ENCODE measurements at places on chromosomes 2 and 18.

DNA sequence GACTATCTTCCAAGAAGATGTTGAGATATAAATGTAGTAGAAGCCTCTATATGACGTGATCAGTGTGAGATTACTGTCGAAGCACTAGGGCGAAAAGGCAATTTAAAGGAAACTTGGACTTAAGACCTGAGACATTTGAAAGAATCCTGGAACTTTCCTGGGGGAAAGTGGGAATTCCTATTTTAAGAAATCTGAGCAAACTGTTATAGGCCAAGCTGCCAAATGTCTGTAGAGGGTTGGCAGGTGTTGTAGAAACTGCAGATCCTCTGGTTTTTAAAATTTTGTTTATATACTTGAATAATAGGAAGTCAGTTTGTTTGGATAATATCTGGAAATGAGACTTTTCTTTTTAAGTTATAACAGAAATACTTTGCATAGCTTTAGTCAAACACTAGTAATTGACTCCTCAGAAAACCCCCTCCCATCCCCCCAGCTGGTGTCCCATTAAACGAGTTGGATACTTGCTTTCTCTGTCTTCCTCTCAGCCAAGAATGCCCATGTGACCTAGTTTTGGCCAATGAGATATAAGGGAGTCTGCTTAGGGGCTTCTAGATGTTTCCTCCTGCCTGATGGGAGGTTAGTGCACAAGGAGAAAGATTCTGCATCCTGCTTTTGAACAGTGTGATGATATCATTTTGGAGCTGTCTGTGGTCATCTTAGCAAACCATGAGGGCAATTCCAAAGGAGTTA lies 61.2 kb downstream of the MOGAT1 start:
- no peak for DNase-seq

DNA sequence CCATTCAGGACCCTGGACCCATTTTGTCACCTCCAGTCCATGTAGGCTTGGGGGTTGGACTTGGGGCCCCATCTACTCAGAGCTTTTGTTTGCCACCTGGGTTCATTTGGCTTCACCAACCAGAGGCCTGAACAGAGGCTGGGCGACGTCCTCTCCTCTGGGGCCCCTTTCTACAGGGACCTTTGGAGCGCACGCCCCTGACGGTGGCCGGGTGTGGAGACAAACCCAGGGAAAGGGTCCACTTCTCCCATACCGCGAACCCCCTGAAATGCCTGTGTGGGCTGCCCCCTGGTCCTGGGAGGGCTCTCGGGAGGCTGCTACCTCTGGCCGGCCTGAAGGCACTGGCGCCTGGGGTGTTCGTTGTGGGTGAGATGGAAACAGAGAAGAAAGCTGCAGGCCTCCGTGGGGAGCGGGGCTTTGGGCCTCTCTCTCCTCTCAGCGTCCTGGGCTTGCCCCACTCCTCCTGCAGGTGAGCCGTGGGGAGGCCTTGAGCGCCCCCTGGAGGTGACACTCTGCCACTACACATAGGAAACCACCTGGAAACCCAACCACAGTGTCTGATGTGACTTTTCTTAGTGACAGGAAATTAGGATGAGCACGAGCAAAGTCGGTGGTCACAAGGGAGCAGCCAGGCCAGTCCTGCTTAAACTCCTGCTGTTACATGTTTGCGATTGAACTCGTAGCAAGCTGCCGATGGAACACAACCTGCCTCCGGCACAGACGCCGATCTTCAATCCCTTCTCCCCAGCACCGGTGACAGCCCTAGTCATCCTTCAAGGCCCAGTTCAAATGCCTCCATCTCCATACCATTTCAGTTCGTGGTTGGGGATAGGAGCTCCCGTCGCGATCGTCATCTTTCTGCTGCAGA lies 12.0 kb upstream of the NTSR2 start:
- peak; percentile 68 for DNase-seq

GRCh38 chr2:14363137-14363536 lies 269.4 kb upstream of the LRATD1 start:
- no peak for DNase-seq

DNA sequence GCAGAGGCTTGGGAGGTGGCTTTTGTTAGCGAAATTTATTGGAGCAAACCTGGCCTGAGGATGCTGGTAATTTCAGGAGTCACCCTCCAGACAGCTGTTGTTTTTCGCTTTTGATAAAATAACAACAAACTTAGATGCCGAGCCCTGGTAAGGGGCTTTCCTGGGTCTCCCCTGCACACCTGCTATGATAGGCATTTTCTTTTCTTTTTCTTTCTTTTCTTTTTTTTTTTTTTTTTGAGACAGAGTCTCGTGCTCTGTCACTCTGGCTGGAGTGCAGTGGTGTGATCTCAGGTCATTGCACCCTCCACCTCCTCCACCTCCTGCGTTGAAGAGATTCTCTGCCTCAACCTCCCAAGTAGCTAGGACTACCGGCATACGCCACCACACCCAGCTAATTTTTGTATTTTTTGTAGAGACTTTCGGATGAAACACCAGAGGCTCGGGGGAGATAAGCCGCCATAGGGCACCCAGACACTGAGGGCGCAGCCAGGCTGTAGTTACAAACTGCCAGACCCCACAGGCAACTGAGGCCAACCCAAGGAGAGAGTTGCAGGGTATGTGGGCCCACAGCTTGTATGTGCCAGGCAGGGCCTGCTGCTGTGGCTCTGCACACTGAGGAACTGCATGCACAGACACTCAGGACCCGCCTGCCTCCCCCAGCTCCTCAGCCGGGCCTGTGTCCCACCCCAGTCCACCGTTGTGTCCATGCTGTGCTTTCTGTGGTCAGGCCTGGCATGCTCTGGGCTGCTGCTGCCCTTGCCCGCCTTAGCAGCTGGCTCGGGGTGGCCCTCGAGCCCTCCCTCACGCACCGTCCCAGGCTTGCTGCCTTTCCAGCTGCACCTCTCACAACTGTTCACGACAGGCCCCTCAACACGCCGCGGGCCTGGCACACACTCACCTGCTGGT lies 3.9 kb downstream of the GYPC start:
- DNase-seq, result no peak

DNA sequence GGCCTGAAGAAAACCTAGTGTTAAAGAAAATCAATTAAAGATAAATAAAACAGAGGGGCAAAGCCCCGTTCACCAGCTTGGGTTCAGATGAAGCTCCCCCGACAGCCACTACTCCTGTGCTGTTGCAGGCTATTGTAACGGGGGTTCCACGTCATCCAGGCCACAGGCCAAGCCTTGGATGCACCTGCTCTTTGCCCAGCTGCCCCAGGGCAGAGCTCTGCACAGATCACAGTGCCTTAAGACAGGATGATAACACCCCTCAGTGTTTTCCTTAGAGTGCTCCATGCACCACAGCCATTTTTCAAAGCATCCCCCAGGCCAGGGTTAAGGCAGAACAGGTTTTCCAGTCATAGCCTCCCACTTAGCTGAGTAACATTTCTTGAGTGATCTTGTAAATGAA lies 32.0 kb downstream of the FASTKD2 start:
- DNase-seq, result no peak

- peak; percentile 42 for DNase-seq
Measured at GRCh38 chr2:26786207-26787028, 562 bp downstream of the CENPA start.

GRCh38 chr18:42683094-42683493 lies 432.4 kb downstream of the RIT2 start:
- DNase-seq, result no peak

DNA sequence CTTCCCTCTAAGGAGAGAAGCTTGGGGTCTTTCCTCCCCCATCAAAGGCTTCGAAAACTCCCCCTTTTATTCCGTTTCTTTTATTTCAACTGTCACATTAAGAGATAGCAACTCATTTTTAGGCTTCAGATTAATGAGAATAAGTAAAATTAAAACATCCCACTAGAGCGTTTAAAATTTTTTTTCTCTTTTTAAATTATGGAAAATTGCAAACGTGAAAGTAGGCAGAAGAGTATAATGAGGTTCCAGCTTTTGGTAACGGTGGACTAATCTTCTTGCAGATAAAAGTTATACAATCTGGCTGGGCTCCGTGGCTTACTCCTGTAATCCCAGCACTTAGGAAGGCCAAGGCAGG lies 21.9 kb upstream of the RMP24 start:
- DNase-seq, result no peak

DNA sequence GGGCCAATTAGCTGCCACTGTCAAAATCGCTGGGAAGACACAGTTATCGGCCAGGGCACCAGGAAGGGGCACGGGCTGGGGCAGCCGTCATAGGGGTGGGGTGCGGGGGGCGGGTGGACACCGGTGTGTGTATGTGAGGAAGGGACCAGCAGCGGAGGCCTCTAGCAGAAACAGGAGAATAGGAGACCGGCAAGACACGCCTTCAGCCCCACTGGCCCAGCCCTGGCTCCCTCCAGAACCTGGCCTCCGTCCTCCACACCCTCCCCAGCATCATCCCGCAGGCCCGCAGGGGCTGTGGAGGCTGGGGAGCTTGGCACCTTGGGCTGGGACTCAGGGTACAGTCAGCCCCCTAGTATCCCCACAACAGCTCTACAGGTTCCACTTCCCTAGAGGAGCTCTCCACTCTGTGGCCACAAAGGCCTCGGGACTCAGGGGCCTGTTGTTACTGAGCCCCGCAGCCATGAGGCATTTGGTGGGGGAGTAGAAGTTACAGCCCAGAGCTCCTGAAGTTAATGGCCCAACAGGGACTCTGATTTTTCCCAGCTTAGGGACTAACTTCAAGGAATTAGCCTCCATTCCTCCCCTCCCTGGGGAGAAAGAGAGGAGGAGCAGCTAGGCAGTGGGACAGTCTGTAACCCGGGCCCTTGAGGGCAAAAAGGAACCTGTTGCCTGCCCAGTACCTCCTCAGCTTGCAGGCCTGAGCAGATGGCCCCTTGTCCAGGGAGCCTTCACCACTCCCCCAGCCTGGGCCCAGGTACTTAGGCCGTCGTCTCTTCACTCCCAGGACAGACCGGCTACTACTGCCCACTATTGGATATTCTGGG lies 19.9 kb downstream of the SH2D6 start:
- DNase-seq, result peak; percentile 20

All from stimulated activated naive CD8-positive, alpha-beta T cell treated with anti-CD3 and anti-CD28 coated beads, Interleukin-15, Interleukin-2, amounts not matched to agents 100 U/mL and 50 U/mL, for 24 hours (primary cell).